Sigmoid colon (tissue), 7 donors: ENCODE measurements at places on chromosomes 2 and 18. TPM values are rescaled to one million over a fixed set of nuclear protein-coding genes. Genes with fewer than 3 reads are reported as not detected.

DNA sequence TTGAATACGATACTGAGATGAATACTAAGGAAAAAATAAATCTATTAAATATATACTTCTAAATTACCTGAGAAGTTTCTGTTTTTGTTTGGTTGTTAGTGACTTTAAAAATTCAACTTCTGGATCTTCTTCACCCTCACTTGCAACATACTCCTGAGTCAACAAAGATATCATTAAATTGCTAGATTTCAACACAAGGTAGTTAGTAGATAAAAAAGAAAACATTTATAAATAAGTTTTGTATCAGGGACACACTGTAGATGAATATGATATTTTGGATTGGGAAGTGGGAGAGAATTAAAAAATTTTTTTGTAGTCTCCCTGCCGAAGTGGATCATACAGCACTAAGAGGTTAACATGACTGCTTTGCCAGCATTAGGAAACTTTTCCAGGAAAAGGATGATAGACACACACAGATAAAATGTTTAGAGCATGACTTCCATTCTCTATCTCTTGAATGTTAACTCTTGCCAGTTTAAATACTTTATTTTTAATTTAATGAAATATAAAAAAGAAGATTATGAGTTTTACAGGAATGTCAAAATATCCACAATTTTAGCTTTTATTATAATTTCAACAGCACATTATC is 15.9 kb downstream of the SP9 start:
- no peak for DNase-seq

DNA sequence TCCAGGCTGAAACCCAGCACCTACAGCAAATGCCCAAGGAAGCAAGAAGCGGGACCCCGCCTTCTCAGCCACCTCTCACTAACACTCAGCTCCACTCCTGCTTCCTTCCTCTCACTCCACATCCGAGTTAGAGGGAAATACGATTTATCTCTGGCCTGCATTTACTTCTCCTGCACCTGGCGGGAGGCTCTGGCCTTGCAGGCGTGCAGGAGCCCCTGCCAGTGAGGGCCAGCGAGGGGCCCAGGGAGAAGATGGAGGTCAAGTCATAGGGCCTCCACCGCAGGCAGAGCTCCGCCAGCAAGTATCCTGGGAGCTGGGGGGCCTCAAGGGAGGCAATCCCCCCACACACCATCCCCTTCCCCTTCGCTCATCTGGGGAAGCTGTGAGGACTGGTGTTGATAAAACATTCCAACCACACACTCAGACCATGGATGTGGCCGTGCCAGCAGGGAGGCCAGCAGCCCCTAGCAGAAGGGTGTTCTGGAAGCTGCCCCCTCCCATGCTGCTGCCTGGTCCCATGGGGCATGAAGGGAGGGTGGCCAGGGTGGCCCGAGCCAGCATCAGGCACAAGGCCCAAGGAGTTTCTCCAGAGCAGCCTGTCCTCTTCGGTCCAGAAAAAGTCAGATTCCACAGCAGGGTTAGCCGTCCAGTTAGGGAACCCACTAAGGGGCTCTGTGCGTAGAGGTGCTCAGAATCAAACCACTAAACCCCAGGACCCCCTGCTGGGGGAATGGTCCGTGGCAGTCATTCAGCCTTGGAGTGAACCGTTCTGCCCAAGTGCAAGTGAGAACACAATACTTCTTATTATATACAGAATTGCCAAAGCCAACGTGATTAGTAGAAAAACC is 91.2 kb downstream of the HDAC4 start:
- peak; percentile 70 for DNase-seq

- no peak for DNase-seq
Observed at GRCh38 chr18:13551305-13551603, 175.1 kb downstream of the FAM210A start.

DNA sequence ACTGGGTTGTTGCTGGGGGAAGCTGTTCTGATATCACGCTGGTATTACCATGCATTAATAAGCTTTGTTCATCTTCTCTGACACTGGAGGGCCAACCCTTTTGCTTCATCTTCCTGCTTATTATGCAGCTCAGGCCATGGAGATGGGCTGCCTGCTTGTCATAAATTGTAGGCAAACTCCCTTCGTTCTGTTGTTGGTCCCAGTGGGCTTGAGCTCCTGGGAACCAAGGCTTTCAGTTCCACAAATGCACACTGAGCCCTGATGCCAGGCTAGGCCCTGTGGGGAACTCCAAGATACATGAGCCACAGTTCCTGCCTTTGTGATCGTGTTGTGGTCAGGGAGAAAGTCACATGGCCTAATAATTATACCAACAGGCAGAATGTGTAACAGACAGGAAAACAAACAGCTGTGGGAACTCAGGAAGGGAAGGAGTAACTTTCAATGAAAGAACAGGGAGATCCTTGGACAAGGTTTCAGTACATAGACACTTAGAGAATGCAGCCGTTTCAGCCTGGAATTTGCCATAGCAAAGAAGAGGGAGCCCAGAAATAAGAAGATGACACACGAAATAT is 49.0 kb upstream of the BCL2L11 start:
- no peak for DNase-seq

DNA sequence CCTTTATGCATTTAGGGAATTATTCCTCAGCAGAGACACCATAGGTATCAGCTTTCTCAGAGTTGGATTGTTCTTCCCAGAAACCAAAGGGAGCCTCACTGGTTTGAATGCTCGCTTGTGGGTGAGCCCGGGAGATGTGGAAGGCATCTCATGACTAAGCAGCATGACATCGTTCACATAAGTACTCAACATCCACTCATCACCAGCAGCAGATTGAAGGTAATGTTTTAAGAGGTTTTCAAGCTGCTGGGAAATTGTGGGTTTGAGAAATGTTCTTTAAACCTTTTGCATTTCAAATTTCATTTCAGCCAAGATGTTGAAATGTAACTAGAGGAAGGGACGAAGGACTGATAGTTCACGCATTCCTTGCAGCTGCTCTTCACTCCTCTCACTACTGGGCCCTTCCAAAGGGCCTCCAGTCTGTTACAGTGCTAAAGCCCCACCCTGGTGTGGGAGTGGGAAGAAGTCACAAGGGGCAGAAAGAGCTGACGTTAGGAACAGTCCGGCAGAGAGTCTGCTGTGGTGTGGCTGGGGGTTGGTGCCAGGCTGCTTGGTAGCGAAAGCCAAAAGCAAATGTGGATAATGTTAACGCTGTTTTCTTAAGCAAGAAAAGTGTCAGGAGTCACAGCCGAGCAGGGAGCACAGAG is 324.5 kb upstream of the EPHA4 start:
- no peak for DNase-seq

- DNase-seq, result no peak
Observed at GRCh38 chr2:85828725-85829124, 60.1 kb downstream of the ST3GAL5 start.

DNA sequence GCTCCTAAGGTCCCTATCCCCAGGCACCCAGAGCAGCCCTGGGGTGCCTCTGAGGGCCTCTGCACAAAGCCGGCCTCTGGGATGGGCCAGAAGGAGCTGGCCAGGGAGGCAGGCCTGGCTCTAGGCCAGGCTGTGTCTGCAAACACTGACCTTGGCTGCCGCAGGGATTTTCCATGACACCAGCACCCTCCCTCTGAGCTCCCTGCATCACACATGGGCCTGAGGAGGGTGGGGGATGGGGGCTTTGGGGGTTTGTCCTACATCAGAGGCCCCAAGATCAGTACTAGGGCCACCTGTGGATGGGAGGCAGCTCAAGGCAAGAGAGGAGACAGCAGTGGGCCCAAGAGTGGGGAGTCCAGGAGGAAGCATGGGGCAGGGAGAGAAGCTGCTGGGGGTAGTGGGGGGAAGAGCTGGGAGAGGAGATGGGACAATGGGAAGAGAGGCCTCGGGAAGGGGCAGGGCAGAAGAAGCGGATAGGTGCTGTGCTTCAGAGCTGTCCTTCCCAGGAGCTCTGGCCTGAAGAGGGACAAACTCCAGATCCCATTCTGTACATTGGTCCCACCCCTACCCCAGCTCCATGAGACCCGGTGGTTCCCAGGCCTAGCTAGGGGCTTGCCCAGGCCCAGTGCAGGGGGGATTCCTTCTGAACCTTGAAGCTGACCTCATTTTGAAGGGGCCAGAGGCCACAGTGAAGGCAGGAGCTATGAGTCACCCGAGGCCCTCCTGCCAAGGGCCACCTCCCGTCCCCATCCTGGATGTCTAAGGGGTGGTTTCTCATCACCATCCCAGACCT is 28.0 kb downstream of the KCNK3 start:
- peak; percentile 97 for DNase-seq

GRCh38 chr2:155502766-155503165 is 804.3 kb downstream of the KCNJ3 start:
- no peak for DNase-seq

The KIAA2012 gene
- total RNA-seq, result 0.16 TPM

The KIF5C gene
- 8.3 TPM for total RNA-seq

The CNDP1 gene
- not detected for total RNA-seq

The ACOXL gene
- not detected for total RNA-seq

The EVX2 gene
- total RNA-seq, result 4.6 TPM

The RPL37A gene
- total RNA-seq, result 1,689 TPM

The GPBAR1 gene
- total RNA-seq, result 5.6 TPM

The CPO gene
- 0.95 TPM for total RNA-seq

The SPATA3 gene
- total RNA-seq, result not detected

The PROKR1 gene
- not detected for total RNA-seq

The PSMG2 gene
- total RNA-seq, result 96.7 TPM

The DNAJC5G gene
- total RNA-seq, result not detected
